Caco-2 (cell line): ENCODE measurements at places on chromosomes 2 and 18.

GRCh38 chr2:127371037-127371436 is 16.7 kb downstream of the MAP3K2 start:
- no peak for DNase-seq

- DNase-seq = no peak
Observed at GRCh38 chr2:139411236-139411635, 631.0 kb upstream of the NXPH2 start.

- no peak for DNase-seq
Observed at GRCh38 chr2:217216316-217216715, 356.5 kb upstream of the TNP1 start.

DNA sequence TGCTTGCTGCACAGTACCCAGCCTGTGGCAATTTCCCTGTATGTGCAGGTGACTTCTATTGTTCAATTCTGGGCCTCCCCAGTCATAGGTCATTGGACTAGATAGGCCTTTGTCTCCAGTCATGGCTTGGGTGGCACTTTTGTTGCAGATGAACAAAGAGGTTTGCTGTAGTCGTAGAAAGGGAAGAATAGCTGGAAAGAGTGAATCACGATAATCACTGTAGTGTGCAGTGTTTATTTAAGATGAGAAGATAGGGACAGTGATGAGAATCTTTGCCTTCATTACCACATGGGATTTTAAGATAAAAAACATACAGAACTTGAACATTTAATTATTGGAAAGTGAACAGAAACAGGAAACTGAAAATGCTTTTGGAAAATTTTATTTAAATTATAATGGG is 156.1 kb upstream of the CYRIA start:
- DNase-seq = no peak

DNA sequence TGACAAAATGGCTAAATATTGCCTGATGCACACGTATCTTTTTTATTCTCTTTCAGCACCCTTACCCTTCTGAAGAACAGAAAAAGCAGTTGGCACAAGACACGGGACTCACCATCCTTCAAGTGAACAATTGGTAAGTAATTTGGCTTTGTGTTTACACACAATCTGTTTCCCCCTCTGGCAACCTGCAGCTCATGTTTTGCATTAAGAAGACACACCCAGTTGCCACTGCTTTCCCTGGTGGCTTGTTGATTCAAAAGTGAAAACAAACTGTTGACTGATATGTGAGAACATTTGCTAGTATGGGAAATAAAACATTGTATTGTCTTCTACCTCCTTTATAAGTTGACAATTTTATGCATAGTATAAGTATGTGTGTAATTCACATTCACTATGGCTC is 113.0 kb downstream of the MEIS1 start:
- no peak for DNase-seq

DNA sequence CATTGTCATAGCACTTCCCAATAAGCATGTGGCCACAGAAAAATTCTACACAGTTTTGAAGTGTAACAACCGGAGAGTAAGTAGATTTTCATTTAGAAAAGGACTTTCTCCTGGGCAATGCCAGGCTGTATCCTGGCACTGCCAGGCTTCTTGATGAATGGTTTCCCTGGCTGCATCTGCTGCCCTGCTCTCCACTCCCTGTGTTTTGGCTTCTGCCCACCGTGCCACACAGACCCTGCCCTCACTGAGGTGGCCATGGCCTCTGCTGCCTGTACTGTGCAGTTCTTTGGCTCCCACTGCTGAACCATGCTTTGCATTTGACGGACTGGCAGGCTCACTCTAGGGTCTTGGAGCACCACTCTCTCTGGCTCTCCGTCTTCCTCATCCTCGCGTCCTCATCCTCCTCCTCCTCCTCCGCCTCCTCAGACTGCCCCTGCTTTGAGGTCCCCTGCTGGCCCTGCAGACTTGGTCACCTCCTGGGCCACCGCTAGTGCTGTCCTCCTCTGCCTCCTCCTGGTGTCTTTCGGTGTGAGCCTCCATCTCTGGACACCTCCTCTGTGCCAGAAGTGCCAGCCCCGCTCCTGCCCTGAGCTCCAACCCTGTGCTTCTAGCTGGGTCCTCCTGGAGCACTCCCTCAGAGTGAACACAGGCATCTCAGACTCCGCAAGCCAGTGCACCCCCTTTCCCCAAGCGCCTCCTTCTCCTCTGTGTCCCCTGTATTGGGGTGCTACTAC is 45.9 kb upstream of the CNGA3 start:
- DNase-seq = no peak

DNA sequence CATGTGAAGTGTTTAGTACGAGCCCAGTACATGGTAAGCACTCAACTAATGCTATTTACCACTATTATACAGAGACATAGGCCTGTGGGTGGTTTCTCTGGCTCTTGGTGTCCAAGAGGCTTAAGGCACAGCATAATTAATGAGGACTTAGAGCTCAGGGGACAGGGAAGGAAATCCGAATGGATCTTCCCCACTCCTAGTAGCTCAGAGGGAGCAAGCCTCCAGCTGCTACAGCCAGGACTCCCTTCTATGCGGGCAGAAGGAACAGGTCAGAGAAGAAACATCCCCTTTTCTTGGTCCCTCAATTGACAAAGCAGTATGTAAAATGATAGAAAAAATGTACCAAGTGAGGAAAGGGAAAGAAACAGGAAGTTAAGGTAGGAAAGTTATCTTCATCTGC is 261.3 kb upstream of the STON1 start:
- no peak for DNase-seq

DNA sequence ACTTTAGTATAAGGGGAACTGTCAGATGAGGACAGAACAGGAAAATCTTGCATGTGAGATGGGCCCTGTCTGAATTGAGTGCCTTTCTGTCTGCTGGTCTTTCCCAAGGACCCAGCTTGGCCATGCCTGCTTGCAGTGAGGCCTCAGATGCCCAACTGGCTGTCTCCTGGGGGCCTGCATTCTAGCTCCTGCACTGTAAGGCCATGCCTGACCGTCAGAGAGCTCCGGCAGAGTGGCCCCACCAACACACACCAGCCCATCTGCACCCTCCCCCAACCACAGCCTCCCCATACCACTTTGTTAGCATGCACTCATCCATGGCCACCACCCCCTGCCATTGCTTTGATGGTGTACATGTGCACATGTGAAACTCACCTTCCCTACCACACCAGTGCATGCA is 190.4 kb upstream of the RPRM start:
- DNase-seq = no peak

DNA sequence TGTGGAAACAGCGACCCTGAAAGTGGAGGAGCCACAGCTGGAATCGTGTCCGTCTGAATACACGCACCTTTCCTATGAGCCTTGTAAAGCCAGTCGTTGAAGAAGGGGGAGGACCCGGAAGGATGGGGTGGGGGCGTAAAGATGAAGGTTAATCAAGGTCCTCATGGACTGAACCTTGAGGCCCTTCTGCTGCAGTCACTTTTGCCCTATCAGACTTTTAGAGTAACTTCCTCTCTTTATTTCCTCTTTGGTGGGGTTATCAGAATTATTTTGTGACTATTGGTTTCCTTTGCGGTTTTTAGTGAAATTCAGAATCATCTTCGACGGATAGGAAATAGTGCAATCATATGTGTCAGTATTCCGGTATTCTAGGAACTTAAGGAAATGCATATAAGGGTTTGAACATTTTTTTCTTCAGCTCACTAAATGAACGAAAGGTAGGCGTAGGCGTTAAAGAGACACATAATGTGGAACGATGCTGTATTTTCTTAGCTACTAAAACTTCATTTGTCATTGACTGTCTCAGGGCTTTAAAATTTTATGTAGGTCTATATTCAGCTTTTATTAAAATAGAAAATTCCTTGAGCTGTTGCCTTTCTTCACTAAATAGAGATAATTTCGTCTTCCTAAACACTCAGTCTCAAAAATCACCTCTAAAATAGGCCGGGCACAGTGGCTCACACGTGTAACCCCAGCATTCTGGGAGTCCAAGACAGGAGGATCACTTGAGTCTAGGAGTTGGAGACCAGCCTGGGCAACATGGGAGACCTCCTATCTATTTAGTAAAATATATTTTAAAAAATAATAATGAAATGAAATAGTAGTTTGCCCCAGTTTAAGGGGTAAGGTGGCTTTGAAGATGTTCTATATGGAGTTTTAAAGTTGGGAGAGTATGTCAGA is 1.4 kb upstream of the YES1 start:
- no peak for DNase-seq

GRCh38 chr2:184540246-184540789 is 58.0 kb upstream of the ZNF804A start:
- no peak for DNase-seq

DNA sequence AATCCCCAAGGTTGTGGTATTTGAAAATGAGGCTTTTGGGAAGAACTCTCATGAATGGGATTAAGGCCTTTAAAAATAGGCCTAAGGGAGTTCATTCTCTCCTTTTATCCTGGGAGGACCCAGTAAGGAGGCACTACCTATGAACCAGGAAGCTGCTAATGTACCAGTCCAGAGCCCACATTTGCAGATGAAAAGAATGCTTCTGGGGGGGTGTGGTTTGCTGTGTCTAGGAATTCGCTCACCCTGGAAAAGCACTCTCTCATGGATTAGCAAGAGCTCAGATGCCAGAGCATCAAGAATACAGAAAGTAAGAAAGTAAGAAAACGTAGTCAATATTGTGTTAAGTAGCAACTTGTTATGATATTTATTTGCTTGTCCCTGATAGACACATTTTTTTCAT is 785.7 kb upstream of the GYPC start:
- DNase-seq = no peak

GRCh38 chr18:12973562-12974213 is 17.5 kb upstream of the CEP192 start:
- no peak for DNase-seq

- no peak for DNase-seq
Observed at GRCh38 chr2:69376403-69376802, 10.6 kb downstream of the GFPT1 start.

DNA sequence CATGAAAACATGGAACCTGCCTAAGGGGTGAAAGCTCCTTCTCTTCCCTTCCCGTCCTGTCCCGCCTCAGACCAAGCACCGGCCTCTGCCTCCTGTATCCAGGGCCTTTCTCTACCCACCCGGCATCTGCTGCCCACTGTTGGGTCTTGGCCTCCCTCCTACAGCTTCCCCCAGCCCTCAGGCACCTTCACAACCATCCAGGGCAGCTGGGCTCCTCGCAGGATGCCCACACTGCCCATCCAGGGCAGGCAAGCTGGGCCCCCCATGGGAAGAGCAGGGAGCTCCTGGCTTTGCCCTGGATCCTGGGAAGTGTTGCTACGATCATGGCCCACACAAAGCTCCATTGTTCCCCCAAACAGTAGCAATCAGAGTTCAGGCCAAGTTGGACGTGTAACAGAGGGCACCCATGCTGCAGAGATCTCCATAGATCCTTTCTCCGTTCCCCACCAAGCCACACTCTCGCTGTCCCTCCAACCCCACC is 206.6 kb downstream of the NDUFA10 start:
- no peak for DNase-seq

DNA sequence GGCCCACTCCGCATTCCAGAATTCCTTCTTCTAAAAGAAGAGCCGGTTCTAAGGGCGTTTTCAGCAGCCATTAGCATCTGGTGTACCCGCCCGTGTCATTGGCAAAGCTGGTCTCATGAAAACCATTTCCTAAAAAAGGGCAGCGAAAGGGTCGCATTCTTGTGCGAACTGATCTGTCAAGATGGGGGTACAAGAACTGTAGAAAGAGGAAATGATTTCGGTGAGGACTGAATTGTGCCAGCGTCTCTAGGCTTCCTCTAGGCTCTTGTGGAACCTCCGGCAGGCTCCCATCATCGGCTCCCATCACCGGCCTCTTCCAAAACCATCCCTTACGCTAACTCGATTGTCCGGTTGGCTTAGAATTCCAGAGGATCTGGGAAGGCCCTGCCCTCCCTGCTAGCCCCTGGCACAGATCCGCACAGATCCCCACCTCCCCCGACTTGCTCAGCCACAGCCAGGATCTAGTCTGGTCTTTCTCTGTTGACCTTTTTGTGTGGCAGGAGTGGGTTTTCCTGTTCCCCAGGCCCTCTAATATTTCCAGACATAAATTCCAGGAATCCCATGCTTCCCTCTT is 1.3 kb downstream of the RAB31 start:
- DNase-seq = no peak

DNA sequence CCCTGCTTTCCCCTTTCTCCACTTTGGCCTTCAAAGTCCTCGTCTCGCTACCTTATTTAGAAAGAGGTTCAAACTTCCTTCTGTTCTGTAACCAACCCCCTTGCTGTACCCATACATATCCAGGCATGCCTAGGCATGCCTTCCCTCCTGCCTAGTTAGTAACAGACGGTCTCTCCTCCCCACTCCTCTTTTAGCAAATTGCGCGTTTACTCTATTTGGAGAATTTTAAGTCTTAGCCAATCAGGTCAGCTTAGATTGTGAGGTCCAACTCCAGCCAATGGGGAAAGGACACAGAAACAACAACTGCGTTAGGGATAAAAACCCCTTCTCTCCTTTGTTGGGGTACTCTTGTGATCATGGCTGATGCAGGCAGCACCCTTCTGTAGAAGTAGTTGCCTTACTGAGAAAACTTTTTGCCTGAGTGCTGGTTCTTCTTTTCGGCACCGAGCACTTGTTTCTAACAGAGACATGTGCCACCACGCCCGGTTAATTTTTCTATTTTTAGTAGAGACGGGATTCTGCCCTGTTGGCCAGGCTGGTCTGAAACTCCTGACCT is 85.9 kb upstream of the FOXI3 start:
- no peak for DNase-seq

DNA sequence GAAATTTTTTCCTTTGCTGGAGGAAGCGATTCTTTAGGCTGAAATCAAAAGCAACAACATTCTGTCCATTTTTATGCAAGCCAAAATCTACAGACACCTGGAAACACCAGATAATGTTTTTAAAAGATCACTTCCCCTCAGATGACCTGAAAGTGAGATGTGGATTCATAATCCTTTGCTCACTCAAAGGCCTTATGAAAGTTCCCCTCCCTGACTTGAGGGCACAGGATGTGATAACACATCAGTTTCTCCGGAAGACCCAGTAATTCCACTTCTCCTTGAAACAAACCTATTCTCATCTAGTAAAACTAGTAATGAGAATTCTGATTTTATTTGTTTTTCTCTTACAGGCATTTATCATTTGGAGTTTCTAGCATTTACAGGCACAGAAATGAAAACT is 218.3 kb upstream of the RND3 start:
- no peak for DNase-seq

DNA sequence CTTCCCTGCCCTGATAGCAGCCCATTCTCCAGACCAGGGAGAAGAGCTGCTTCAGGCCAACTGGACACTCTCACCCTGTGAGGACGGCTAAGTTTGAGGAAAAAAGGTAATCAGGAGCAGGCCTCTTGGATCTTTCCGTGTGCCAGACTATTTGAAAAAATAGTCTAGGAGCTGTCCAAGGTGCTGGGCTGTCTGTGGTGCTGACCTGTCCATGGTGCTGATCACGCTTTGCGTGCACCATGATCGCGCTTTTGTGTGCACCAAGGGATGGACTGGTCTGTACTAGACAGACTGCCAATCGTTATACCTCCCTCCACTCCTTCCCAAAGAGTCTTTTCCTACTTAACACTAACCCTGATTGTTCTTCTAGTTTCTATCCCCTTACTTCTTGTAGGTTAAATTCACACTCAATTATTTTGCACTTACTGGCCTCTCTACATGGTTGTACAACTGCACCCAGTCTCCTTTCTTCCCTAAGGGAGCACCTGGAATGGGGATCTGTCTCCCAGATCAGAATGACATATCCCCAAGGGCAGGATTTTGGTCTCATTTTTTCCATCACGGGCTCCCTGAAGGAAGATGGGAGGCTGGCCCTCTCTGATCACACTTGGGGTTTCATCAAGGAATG is 295.4 kb downstream of the CELF4 start:
- DNase-seq = no peak
